ENCODE measurements at places on chromosomes 13 and 19.
A peak's percentile ranks its signal among the peaks of the same experiment; 100 is the strongest.

DNA sequence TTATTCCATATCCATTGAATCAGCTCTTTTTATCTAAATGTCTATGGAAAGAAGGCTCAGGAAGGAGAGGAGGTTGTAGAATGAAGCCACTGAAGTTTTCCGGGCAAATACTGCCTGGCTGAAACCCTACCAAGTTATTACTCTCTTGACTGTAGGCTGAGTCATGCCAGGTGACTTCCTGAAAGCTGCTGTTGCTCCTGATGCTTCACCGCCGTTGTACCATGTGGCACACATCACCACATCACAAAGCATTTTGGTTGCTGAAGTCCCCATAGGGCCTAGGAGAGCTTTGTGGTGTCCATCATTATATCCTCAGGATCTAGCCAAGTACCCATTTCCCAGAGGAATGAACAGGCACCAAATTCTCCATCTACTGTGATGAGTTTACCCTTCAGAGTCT lies 11.1 kb upstream of the TDRD12 start:
- no peak for DNase-seq

GRCh38 chr13:99960663-99961311 lies 10.8 kb downstream of the ZIC5 start:
- DNase-seq: peak; percentile 21

- no peak for DNase-seq
Measured at GRCh38 chr13:27833206-27833605, 40.9 kb downstream of the GSX1 start.

GRCh38 chr19:10580979-10581631 lies 6.0 kb downstream of the AP1M2 start:
- DNase-seq: peak; percentile 67

GRCh38 chr13:21137696-21138095 lies 38.7 kb downstream of the SKA3 start:
- DNase-seq: no peak

GRCh38 chr19:1104311-1105007 lies 665 bp downstream of the GPX4 start:
- DNase-seq: peak; percentile 81

- DNase-seq: no peak
Measured at GRCh38 chr13:24004142-24004899, 107.0 kb upstream of the C1QTNF9B start.

DNA sequence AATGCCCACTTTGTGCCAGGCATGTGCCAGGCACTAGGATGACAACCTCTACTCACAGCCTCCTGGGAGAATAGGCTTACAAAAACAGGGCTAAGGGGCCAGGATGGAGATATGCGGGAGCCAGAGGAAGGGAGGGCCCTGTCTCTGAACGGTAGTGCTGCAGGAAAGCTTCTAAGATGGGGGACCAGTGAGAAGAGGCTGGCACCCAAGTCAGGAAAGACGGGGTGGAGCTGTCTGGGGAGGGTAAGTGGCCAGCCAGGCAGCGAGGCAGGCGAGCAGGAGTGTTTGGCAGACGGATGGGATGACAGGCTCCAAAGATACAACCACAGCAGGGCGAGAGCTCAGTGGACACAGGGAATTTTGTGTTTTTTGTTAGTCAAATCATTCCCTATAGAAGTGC lies 44.7 kb upstream of the GPI start:
- DNase-seq: no peak

DNA sequence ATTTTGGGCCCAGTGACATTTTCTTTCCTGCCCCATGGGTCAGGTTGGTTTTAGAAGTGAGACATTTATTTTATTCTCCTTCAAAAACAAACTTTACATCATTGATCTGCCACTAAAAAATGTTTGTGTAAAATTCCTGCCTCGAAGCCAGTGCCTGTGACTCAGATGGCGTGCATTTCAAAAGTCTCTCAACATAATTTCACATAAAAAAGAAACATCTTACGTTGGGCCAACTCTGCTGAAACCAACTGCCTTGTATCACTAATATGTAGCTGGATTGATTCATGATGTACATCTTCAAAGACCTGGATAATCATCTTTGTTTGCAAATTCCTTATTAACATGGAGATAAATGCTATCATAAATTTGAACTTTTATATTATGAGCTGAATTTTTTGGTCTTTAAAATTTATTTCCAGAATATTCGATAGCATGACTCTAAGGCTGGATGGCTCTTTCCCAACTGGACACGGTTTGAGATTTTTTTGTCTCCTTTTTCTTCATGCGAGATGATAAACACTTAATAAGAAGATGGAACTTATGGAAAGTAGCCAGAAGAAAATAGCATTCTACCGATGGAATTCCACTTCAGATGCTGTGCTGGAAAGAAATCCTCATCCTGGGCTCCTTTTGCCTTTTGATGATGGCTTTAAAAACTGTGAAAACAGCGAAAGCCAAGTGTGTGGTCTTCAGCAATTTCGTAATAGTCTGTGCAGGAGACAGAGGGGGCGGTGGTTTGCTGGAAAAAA lies 420.5 kb downstream of the FGF9 start:
- no peak for DNase-seq

DNA sequence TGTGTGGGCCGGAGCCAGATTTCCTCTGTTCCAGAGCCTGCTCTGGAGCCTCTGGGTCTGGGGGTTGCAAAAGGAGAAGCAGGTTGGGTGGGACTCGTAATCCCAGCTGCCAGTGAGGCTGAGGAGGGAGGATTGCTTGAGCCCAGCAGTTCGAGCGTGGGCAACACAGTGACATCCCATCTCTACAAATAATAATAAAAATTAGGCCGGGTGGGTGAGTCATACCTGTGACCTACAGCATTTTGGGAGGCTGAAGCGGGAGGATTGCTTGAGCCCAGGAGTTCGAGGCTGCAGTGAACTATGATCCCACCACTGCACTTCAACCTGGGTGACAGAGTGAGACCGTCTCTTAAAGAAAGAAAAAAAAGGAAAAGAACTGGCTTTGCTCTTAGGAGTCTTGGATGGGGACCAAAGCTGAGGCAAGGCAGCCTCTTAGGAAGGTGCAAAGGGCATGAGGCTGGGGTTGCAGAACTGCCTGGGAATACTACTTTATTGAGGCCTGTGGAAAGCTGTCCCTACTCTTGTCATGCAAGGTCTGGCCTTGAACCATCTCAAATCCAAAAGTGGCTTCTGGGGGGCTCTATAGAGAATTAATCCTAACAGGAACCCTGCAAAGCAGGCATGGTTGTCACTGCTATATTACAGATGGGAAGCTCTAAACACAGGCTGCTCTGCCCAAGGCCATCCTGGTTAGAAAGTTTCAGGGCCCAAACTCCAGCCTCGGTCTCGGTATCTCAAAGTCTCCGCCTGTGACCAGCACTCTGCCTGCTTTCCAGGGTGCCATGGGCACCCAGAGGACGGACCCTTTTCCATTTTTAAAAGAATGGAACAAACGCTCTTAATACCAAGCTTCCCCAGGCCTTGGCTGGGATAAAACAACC lies 880 bp upstream of the C19orf12 start:
- DNase-seq: no peak

DNA sequence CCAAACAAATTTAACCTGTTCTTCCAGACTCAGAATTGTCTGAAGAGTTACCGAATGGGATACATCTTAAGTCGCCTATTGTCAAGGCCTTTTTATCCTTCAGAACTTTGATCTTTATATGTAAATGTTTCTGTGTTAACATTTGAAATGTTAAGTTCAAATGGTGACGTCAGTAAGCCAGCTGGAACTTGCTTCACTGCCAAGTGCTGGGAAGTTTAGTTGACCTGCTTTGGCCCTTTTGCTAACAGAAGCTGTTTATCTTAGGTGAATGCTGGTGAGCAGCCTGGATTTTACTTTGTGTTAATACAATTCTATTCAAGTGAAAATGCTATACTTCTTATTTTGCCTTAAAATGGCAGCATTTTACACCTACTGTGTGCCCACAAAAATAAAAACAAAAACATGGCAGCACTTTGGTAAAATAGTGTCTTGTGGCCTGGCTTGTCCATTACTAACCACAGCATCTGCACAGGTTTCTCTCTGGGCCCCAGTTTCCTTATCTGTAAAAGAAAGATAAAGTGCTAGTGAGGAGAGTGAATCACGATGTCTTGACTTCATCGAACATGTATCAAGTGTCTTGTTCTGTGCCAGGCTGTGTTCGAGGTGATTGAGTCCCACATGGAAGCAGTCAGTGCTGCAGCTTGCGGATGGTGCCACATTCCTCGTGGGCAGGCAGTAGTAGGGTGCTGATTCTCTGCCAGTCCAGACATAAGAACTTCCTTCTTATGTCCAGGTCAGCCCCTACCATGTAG lies 2.2 kb downstream of the NAXD start:
- DNase-seq: no peak

DNA sequence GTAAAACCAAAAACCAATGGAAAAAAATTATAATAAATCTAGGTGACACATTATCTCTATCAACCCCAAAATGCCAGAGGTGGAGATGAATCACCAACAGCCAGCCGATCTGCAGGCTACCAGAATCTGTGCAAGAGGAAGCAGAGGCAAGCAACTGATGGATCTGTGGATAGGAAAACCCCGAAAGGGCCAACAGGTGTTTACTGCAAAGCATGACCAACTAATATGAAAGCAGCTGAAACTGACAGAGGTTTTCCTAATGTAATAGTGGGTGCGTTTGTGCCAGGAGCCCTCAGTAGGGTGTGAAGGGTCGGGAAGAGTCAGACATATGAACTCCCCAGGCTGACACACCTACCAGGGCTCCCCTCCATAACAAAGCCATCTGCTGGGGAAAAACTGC lies 554.6 kb downstream of the RFC3 start:
- DNase-seq: no peak

DNA sequence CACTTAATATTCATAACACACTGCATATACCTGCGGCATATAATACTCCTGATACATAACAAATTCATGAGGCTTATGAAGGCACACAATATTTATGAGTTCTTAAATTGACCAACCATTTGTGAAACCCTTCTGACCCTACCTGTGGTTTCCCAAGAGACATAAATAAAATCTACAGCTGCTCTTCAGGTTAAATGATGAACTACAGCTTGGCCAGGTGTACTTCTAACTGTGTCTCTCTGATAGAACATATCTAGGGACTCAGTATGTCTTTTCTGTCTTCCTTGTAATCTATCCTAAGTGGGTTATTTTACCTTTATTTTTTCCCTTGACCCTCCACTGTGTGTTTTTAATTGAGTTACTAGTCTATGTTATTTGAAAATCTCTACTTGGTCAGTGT lies 189.9 kb upstream of the UFM1 start:
- no peak for DNase-seq

DNA sequence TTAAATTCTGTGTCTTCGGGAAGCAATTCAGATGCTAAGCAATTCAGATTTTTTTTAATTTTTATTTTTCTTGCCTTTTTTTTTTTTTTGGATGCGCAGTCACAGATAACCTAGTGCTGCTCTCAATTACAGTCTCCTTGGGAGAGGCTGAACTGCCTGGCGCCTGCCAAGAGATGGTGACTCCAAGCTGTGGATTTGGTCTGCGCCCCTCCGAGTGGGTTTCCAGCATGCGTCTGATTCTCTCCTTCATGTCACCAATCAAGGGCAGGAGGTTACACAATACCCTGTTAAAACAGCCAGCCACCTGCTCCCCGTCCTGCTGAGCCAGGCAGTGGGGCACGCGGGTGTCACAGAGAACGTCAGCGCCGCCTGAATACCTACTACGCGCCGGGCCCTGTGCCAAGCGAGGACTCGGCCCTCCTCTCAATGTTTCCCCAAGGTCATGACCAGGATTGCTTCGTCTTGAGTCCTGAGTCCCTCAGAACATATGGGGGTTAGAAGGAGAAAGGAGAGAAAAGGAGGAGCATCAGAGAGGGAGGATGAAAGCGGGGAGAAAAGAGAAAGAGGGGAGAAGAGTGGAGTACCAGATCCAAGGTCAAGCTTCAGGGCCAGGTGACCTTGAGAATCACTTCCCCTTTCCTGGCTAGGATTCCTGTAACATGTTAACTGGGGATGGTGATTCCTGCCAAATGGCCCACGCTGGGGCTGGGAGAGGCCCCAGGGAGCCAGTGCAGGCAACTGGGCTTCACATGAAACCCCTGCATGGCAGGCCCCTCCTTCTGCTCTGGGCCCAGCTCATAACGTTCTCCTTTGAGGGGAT lies 213.6 kb downstream of the URI1 start:
- no peak for DNase-seq

DNA sequence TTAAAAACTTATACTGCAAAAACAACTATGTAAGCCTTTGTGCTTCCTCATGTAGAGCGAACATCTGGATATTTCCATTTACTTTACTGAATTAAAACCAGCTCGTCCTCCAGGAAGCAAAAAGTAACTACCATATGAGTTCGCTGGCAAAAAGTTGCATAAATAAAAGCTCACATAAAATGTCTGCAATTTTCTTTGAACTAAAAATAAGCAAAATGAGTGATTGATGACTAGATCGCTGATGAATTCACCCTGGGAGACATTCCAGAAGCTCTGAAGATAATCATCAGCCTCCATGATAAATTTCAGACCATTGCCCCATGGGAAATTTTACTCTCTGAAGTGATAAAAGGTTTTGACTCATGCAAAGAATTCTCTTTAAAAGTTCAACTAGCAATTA lies 67.3 kb upstream of the SACS start:
- no peak for DNase-seq

DNA sequence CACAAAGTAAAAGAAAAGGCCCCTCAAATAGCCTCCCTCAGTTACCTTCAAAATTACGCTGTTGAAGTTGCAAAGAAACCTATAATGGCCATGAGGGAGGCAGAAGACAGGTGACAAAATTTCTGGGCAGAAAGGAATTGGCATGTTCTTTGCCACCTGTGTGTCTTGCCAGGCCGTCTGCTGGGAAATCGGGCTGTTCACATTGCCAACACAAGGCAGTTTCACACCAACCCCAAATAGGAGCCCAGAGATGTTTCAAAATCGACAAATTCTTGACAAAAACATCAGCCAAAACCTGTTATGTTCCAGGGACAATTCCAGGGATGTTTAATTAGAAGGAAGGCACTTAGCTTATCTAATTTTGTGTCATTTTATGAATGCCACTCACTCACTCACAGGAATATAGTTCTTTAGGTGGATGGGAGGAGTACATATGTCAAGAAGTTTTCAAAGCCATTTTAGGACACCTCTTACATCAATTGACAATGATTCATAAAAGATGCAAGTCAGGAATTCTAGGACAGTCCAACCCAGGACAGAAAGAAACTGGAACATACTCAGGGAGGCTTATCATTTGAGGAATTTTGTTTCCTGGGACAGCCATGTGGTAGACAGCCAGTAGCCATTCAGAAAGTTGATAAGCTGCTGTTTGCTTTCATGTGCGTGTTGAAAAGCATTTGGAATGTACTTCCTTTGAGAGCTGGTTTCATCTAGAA lies 164.5 kb downstream of the RGCC start:
- no peak for DNase-seq

DNA sequence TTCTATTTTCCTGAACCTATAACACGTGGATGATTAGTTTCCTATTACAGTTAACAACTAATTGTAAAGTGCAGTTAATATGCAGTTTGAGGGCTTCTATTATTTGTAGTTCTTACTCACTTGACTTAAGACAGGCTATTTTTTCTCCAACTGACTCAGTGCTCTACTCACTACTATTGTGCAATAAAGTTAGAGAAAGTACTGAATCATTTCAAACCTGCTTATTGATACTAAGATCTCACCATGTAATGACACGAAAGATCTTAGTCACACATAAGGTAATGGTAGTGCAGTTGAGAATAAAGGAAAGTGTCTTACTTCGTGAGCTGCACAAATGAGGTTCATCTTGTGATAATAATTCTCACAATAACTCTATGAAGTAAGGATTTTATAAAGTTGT lies 22.8 kb upstream of the ITM2B start:
- no peak for DNase-seq

- no peak for DNase-seq
Measured at GRCh38 chr13:49914947-49915346, 21.2 kb downstream of the SPRYD7 start.

GRCh38 chr19:52331757-52332156 lies 4.3 kb upstream of the ZNF610 start:
- DNase-seq: no peak

- DNase-seq: no peak
Measured at GRCh38 chr19:16398530-16399249, 73.1 kb downstream of the EPS15L1 start.

All from right kidney (tissue), 9 donors.